ENCODE measurements at places on chromosomes 6 and 20.

GRCh38 chr6:145042559-145042958 lies 692.8 kb downstream of the EPM2A start:
- DNase-seq, result peak; percentile 2

DNA sequence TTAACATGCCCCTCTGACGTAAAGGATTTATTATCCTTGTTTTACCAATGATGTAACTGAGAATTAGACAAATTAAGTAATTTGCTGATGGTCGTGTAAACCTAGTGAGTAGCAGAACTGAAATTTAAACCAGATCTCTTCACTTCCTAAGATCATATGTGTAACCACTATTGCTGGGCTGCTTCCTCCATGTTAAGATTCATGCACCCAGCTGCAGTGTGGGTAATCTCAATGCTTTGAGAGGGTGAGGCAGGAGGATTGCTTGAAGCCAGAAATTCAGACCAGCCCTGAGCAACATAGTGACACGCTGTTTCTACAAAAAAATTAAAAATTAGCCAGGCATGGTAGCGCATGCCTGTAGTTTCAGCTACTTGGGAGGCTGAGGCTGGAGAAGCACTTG lies 97.9 kb downstream of the L3MBTL3 start:
- no peak for DNase-seq

GRCh38 chr6:43967719-43968091 lies 159.5 kb downstream of the MRPL14 start:
- DNase-seq, result no peak

DNA sequence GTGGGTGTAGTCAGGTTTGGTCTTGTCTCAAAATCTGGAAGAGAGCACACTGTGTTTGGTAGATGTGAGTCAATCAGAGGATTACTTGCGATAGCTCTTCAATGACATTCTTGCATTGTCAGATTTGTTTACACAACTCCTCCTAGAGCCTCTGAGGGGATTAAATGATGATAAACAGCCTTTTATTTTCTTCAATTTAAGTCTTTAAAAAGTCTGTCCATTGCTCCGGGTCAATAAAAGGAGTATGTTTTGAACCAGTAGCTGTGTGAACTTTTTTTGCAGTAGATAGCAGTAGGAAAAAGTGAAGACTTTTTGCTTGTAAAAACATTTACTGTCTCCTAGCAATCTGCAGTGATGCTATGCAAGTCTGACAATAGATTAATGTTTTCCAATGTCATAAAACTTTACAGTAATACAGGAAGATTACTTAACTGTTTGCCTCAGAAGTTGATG lies 49.9 kb downstream of the GJA1 start:
- no peak for DNase-seq

DNA sequence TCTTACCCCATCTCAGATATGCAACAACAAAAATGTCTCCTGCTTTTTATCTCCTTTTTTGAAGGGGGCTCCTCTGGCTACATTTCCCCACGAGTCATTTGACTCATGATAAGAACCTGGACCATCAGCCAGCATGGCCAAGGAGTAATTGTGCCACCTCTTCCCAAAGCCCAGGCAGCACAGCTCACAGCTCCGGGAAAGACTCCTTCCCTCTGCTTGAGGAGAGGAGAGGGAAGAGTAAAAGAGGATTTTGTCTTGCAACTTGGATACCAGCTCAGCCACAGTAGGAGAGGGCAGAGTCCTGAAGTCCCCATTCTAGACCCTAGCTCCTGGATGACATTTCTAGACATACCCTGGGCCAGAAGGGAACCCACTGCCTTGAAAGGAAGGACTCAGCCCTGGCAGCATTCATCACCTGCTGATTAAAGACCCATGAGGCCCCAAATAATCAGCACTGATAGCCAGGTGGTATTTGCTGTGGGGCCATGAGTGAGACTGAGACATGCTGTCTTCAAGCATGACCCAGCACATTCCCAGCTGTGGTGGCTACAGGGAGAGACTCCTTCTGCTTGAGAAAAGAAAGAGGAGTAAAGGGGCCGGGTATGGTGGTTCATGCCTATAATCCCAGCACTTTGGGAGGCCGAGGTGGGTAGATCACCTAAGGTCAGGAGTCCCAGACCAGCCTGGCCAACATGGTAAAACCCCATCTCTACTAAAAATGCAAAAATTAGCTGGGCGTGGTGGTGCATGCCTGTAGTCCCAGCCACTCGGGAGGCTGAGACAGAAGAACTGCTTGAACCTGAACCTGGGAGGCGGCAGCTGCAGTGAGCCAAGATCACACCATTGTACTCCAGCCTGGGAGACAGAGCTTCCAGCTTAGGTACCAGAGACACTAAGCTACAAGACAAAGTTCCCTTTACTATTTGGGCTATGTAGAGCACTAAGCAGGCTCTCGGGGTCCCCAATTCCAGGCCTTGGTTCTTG lies 28.1 kb downstream of the NCOA6 start:
- no peak for DNase-seq

DNA sequence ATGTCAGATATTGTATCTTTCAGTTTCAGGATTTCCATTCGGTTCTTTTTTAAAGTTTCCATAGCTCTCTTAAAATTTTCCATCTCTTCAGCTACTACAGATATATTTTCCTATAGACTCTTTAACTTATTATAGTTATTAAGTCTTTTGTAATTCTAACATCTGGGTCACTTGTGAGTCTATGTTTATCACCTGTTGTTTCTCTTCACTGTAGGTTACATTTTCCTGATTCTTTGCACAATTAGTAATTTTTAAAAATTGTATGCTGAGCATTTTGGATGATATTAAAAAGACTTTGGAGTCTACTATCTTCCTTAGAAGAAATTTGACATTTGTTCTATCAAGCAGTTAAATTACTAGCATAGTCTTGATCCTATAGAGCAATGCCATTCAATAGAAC lies 140.7 kb downstream of the QRSL1 start:
- no peak for DNase-seq
